ENCODE measurements at places on chromosomes 12 and 14.
A peak's percentile ranks its signal among the peaks of the same experiment; 100 is the strongest.

GRCh38 chr12:94873734-94874517 lies 129.6 kb downstream of the NDUFA12 start:
- DNase-seq: no peak

- no peak for DNase-seq
Observed at GRCh38 chr12:29088611-29089219, 60.4 kb upstream of the FAR2 start.

- no peak for DNase-seq
Observed at GRCh38 chr12:132572106-132572505, 38.3 kb downstream of the LRCOL1 start.

- no peak for DNase-seq
Observed at GRCh38 chr12:96190413-96191108, 3.6 kb upstream of the ELK3 start.

DNA sequence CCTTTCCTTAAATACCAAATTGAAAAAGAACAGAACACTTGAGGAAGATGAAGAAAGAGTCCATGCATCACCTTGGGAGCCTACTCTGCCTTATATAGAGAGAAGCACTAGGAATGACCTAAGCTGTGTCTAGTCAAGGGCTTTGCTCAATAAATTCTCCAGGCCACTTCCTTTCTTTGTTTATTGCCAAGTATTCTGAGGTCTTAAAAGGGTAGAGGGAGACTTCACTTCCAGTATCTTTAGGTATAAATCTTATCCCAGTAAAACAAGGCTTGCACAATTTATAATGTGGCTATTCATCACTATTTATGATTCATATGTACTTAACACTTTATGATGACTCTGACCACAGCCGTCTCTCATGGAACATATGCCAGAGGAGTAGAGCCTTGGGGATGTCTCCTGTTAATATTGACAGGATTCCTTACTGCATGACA lies 85.1 kb upstream of the ARHGAP5 start:
- no peak for DNase-seq

GRCh38 chr14:61217516-61217915 lies 63.6 kb downstream of the TMEM30B start:
- DNase-seq: no peak

GRCh38 chr14:34843011-34843554 lies 32.1 kb downstream of the BAZ1A start:
- DNase-seq: no peak

GRCh38 chr12:117388951-117389446 lies 27.6 kb upstream of the NOS1 start:
- no peak for DNase-seq

DNA sequence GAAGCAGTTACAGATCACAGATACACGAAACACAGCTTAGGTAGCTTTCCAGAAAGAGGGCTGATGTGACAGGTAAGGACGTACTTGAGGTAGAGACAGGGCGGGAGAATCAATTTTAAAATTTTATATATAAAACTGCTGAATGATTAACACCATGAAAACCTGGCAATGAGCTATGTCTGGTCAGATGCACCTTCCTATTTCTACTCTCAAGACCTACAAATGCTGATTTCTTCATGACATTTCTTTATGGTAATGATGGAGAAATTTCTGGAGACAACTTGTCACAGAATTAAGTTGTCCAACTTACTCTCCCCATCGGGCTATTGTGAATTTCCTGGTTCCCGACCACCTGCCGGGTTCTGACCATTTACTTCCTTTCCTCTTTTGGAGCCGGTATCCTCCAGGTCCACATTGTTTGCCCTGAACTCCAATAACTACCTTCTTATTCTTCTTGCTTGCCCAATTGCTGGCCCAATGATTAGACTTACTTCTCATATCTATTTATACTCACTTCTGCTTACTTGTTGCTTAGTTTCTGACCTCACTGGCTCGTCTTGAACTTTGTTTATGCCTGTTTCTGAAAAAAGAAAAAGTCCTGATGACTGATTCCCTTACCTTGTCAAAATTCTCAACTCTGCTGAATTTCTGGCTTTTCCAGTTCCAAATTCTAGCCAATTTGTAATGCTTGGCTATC lies 12.8 kb upstream of the ATP2B1 start:
- DNase-seq: no peak

DNA sequence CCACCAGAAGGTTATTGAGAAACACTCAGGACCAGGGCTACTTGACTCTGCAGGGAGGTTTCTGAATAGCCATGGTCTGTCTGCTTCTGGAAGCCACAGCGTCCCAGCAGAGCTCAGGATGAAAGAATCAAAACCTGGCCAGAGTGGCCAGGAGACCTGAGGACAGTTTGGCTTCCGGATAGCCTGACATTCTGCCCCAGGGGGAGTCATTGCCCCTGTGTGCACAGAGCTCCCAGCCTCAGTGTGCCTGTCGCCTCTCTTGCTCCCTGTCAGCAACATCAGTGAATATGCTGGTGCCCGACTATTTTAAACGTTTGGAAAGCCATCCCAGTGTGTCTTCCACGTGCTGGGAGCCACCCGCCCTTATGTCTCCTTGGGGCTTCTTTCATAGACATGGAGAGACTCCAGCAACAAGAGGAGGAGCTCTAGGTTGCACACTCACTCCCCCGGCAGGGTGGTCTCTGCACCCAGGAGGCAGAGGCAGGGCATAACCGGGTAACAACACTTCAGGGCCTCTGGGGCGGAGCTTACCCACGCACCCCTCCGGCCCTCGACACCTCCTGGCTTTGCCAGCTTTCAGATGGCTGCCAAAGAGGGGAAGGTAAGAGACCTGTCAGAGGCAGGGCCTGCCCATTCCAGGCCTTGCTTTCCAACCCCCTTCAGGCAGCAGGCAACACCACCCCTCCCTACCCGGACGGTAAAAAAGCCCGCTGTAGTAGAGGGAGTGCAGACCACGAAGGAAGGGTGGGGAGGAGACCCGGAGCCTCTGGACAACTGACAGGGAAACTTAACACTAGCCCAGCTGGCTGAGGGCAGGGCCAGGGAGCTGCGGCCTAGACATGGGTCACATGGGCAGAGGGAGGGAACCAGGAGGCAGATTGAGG lies 19.0 kb upstream of the SLC6A12 start:
- DNase-seq: no peak

- DNase-seq: no peak
Observed at GRCh38 chr12:87038098-87038497, 781.9 kb upstream of the MGAT4C start.

- DNase-seq: peak; percentile 37
Observed at GRCh38 chr14:105060751-105061427, 4.3 kb downstream of the GPR132 start.

DNA sequence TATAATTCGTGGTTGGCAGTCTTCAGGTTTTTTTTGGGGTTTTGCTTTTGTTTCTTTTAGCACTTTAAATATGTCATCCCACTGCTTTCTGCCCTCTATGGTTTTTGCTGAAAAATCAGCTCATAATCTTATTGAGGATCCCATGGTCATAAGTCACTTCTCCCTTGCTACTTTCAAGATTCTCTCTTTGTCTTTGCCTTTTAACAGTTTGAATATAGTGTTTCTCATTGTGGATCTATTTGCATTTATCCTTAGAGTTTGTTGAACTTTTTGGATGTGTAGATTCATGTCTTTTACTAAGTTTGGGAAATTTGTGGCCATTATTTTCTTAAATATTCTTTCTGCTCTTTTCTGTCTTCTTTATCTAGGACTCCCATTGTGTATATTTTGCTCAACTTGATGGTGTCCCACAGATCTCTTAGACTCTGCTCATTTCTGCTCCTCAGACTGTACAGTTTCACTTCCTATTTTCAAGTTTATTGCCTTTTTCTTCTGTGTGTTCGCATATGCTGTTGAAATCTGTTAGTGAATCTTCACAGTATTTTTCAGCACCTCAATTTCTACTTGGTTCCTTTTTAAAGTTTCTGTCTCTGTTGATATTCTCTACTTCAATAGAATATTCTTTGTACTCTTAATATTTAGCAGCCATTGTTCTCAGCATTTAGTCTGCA lies 70.8 kb downstream of the WNK1 start:
- no peak for DNase-seq

- DNase-seq: no peak
Observed at GRCh38 chr12:3046441-3047200, 30.6 kb upstream of the TSPAN9 start.

DNA sequence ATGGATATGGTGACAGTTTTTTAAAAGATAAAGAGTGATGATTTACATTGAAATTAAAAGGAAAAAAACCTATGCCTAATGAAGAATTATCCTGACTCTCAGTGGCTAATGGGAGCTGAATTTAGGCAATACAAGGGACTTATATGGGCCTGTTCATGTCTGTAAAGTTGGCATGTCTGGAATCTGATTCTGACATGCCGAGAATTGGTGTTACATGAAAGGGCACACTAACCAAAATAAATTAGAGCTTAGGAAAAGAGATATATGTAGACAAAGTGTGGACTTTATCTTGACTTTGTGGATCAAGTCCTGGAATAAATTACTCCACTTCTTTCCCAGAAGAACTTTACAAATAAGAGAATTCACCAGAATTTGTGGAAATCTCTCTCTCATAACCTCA lies 1.1 kb downstream of the TDG start:
- DNase-seq: no peak

GRCh38 chr14:51697848-51698247 lies 46.1 kb downstream of the FRMD6 start:
- no peak for DNase-seq

- DNase-seq: no peak
Observed at GRCh38 chr14:37469650-37470049, 125.4 kb downstream of the FOXA1 start.

DNA sequence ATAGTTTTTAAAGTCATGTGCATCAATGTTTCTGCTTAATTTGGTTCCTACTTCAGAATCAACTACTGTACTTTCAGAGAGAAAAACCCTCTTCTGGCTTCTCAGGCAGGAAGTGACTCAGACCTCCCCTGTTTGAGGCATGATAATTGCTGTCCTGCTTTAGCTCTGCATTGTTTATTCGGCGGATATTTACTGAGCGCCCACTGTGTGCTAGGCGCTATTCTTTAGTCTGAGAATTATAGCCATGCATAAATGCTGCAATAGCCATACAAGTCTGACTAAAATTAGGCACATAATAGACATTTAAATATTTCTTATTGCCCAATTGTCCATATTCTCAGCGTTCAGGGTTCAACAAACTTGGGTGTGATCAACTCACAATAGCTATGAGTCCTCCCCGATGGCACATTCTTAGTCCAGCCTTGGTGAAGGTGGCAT lies 6.1 kb upstream of the AMIGO2 start:
- peak; percentile 23 for DNase-seq
